ENCODE measurements at places on chromosomes 5 and 9. TPM values are rescaled to one million over a fixed set of nuclear protein-coding genes. Genes with fewer than 3 reads are reported as not detected.

The CYSRT1 gene
- polyA plus RNA-seq = 2.4 TPM

The ADAMTS2 gene
- 33.0 TPM for polyA plus RNA-seq

The FAM53C gene
- 43.1 TPM for polyA plus RNA-seq

The COL27A1 gene
- polyA plus RNA-seq = 35.4 TPM

The LCN1 gene
- polyA plus RNA-seq = not detected

The SLC6A18 gene
- not detected for polyA plus RNA-seq

The RAD1 gene
- polyA plus RNA-seq = 20.1 TPM

The LHX6 gene
- polyA plus RNA-seq = 5.1 TPM

The INSL4 gene
- polyA plus RNA-seq = not detected

The C5orf58 gene
- polyA plus RNA-seq = 0.59 TPM

The PCDHA1 gene
- polyA plus RNA-seq = 0.10 TPM

The GALNT12 gene
- 2.0 TPM for polyA plus RNA-seq

The SLC34A1 gene
- not detected for polyA plus RNA-seq

The NR5A1 gene
- not detected for polyA plus RNA-seq

The UHRF2 gene
- 33.0 TPM for polyA plus RNA-seq
